Pons (tissue), 1 donor: ENCODE measurements at places on chromosomes 6 and 20.

DNA sequence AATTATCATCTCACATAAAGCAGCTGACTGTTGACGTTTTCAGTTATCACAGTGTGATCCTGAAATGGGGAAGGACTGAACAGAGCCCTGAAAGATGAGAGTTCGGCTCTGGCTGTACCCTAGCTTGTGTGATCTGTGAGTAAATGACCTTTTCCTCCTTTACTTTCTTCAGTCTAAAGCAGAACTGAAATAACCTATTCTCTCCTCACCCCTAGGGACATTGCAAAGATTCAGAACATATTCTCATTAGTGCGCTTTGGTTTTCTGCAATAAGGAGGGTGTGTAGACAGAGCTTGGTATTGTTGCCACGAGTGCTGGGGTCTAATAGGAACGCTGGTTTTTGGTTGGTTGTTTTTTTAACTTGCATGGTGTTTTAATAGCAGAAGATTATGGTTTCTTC is 16.7 kb downstream of the FARS2 start:
- no peak for DNase-seq

DNA sequence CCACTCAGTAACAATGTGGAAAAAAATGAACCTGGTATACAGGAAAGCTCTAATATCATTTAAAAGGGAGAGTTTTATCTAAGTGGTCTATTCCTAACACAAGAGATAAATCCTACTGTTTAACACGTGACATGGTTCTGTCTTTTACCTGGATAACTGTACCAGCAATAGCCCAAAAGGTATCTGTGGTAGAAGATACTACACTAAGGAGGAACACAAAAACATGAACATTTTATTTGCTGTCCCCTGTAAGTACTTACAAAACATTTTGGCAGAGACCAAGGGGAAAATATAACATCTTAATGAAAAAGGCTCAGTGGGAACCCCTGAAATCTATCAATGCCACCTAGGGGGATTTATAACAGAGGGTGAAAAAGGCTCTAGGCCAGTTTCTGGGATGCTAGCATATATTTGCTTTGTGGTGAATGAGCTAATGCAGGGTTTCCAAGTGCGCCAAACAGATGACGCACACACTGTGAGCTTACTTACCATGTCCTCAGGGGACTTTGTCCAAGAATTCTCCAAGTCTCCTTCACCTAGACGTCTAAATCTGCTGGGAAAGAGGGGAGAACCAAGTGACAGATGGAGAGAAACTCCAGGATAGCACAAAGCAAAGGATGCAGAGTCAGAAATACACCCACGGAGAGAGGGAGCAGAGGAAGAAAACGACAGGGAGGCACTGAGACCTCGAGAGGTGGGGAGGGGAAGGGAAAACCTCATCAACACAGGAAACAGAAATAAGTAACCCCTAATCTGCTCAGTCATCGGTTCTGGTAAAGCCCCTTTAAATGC is 147.9 kb upstream of the PRND start:
- DNase-seq, result peak; percentile 26

DNA sequence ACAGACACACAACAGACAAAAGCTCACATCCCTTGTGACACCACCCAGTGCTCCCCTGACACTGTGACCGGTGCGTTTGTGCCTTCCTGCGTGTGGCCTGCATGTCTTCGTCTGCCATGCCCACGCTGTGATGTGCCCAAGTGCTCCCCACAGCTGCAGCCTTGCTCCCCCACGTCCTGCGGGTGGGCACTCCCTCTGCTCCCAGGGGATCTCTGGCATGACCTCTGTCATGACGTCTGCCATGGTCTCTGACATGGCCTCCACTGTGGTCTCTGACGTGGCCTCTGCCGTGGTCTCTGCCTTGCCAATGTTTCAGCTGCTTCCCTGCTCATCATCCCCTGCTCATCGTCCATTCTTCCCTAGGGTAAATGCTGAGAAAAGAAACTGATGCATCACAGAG is 200.9 kb downstream of the DLL1 start:
- no peak for DNase-seq

DNA sequence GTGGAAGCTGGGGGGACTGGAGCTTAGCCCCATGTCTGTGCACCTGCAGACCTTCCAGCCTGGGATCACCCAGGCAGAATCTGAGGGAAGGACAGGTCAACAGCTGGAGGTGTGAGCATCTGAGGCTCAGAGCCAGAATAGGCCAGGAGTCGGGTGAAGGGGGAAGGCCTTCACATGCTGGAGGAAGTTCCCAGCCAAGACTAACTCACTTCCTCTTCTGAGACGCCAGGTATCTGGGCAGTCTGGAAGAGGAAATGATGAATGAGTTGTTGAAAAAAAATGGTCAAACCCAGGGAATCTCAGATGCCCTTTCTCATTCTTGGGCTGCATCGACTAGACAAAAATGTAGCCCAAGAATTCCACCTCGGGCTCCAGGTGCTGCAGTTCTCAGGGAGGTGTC is 73.6 kb upstream of the TIAM2 start:
- DNase-seq, result no peak

DNA sequence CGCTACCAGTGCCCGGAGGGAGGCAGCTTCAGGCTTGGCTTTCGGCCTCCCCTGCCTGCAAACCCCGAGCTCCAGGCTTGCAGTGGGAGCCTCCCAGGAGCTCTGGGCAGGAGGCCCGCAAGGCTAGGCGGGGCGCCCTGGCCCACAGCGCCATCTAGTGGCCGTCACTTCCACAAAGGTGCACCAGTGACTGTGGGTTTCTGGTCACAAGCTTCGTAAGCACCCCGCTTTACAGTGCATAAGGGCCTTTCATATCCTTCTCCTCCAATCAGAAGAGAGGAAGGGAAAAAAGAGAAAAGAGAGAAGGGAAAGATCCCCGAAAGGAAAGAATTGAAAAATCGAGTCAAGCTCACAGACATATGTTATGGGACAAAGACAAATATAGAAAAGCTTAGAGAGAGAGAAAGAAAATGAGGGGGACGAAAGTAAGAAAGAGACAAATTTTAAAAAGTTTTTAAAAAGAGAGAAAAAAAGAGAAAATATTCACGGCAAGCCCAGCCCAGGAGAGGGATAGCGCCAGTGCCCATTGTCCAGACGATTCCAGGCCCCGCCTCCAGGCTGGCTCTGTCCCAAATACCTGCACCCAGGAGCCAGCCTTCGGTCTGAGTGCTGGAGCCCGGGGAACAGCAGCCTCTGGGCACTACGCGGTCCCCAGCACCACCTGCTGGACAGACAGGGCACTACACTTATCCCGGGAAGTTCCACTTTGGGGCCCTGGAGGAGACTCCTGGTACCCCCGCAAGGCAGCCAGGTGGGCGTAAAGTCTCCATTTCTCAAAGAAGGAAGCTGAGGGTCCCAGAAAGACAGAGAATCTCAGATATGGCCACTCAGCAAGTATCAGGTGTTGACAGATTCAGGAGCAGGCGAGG is 207.1 kb downstream of the PREX1 start:
- DNase-seq, result peak; percentile 75

DNA sequence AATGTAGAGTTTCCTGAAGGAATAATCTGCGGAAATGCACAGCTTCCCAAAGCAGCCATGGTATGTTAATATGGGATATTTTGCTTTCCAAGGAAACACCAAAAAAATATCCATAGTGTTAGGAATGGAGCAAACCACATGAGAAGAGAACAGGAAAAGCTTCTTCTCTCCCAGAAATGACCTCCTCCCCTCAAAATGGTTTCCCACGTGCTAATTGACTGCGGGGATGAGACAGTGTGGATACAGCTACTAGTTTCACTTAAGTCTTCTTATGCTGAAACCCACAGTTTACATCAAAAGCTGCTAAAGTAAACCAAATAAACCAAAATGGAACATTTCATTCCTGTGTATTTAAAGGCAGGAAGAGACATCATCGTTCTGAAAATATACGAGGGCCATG is 69.4 kb downstream of the FYN start:
- DNase-seq, result no peak

- no peak for DNase-seq
These were observed 164.2 kb downstream of the DTNBP1 start for GRCh38 chr6:15498640-15499039.

DNA sequence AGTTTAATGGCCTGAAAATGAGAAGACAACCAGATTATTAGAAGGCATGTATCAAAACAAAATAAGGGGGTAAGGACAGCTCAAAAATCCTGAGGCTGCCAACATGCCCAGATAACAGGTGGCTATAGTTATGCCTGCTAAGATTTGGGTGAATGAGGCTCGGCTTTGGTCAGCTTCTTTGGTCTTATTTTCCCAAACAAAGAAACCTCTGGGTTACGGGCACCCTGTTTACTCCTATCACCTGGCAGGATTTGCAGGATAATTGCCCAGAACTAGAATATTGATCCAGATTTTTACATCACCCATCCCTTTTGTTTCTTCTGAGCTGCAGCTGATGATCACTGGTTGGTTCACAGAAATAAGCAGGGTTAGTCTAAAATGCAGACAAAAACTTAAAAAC is 74.3 kb downstream of the SLC16A10 start:
- no peak for DNase-seq

DNA sequence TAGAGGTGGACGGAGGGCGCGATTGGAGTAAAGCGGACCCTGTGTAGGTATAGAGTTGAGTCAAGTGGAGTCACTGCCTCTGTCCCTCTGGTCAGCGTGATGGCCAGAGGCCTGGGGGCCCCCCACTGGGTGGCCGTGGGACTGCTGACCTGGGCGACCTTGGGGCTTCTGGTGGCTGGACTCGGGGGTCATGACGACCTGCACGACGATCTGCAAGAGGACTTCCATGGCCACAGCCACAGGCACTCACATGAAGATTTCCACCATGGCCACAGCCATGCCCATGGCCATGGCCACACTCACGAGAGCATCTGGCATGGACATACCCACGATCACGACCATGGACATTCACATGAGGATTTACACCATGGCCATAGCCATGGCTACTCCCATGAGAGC is 479 bp downstream of the SLC39A7 start:
- DNase-seq, result no peak

DNA sequence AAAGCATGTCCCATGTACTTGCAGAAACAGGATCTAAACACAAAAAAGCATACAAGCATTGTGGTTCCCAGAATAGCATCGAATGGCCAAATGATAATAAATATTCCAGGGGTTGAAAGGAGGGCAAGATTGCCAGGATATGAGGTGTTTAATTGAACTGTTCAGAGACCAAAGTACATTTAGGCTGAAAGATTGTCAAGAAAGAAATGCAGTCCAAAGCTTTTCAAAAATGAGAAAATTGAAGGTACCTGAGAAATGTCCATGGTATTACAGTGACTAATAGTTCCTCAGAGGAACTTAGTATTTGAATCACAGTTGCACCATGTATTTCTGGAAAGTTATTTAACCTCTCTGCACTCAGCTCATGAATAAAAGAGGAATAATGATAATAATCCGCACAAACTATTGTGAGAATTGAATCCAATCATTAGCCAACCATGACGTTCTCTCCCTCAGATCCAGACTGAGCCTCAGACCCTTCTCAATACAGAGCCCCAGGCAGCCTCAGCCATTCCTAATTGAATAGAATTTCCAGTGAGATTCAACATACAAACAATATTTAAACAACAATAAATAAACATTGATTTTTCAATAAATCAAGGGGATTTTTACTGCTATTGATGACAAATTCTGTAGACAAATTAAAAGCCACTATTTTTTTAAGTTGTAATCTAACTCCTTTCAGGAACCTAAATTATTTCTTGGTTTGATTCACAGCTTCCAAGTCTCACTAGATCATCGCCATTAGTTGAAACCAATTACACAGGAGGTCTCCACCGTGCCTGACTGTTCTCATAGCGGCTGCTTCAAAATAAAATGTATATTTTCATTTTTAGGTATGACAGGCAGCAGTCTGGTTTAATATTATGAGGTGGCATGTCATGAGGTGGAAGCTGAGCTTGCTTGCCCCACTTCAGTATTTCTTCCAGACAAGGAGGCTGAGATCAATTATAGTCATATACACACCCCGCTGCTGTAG is 144.3 kb upstream of the TENT5A start:
- no peak for DNase-seq

GRCh38 chr6:138310821-138311220 is 66.9 kb upstream of the SMIM28 start:
- DNase-seq, result no peak
